ENCODE measurements at places on chromosomes 13 and 19.

- DNase-seq, result no peak
These were observed 31.5 kb upstream of the TPT1 start for GRCh38 chr13:45372189-45373161.

DNA sequence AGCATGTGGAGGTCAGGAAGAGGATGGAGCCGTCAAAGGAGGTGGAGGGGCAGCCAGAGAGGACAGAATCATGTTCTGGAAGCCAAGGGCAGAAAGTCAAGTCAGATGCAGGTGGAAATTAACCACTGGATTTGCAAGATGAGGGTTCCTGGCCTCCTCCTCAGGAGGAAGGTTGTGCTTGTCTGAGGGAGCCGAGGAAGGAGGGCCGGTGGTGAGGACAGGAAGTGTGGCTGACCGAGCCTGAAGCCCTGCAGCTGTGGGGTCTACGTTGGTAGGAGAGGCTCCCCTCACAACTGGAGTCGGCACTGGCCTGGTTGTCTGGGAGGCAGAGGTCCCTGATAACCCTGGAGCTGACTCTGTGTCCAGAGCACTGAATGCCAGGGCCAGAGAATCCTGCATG is 15.4 kb upstream of the DHDH start:
- DNase-seq, result no peak

GRCh38 chr13:111143865-111144540 is 28.9 kb downstream of the ARHGEF7 start:
- no peak for DNase-seq

- DNase-seq, result no peak
These were observed 703 bp downstream of the KLF16 start for GRCh38 chr19:1862424-1863327.

DNA sequence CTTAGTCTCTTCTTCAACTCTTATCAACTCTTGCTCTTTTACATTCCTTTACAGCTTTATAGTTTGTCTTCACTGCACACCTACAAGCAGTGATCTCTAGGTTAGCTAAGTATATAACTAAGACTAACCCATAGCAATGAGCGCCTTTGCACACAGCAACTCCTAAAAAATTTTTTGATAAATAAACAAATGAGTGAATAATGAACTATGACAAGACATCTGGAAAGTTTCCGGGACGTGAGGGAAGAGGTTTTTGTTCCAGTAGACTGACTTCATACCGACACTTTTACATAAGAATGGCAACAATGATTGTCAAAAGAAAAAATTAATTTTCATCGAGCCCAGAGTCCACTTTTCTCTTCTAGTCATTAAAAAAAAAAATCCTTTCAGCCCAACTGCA is 98.3 kb downstream of the ELF1 start:
- no peak for DNase-seq

GRCh38 chr19:10748195-10748926 is 30.5 kb downstream of the DNM2 start:
- no peak for DNase-seq

DNA sequence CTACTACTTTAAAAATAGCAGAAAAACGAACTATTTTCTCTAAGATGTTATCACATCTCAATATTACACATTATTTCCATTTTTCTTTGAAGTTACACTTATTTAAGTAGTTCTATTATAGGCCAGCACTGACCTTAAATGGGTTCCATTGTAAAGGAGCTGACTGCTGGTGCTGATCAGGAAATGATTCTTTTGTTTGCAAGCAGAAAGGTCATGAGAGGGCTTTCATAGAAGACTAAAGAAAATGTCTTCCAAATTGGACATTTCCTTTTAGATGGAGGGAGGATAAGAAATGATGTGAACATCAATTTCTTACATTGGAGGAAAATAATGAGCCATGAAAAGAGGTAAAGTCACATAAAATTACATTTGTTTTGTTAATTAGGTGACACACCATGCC is 96.2 kb downstream of the SUCLA2 start:
- no peak for DNase-seq
